ENCODE measurements at places on chromosomes 6 and 20.

DNA sequence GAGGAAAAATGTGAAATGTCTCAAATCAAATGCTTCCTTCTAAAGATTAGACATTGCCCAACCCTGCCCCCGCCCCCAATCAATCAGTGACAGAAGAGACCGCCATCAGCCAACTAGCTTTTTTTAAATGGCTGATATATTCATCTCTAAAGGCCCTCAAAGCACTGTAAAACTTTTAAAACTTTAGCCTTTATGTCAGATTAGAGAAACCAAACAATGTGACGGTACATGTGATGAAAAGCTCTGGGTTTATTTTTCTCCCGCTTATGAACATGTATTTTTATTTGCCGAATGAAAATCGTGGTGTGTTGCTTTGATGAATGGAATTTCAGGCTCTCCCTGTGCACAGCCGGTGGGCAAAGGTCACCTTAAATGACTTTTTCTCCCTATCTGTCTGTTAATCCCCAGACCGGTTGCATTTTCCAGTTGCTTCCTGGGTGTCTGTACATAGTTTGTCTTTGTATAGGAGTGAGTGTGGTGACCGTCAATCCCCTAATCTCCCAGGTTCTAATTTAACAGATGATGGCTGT lies 38.5 kb downstream of the TBC1D7 start:
- DNase-seq = no peak

- no peak for DNase-seq
These were observed 97.4 kb downstream of the RIN2 start for GRCh38 chr20:19855416-19855815.

DNA sequence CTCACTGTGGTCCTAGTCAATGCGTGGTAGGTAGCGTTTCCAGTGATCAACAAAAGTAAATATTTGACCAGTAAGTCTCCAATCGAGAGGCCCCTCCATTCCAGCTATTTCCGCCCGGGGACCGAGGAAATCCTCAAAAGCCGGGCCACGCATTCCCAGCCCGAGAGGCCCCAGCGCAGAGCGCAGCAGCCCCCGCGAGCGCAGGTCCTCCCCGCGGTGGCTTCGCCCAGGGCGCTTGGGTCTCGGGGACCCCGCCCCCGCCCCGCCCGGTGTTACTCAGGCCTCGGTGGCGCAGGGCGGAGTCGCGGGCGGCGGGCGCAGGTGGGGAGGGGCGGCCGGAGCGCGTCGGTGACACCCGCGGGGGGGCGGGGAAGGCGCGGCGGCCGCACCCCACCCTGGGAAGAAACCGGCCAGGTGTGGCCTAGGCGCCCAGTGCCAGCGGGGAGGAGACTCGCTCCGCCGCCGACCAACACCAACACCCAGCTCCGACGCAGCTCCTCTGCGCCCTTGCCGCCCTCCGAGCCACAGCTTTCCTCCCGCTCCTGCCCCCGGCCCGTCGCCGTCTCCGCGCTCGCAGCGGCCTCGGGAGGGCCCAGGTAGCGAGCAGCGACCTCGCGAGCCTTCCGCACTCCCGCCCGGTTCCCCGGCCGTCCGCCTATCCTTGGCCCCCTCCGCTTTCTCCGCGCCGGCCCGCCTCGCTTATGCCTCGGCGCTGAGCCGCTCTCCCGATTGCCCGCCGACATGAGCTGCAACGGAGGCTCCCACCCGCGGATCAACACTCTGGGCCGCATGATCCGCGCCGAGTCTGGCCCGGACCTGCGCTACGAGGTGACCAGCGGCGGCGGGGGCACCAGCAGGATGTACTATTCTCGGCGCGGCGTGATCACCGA lies at the start of gene DSP:
DSP (plus strand) TSS at position 497 of the 890 bp plus-strand sequence; CDS start at position 742, 245 bp downstream.
- DNase-seq = no peak

- DNase-seq = no peak
These were observed 31.8 kb downstream of the TBC1D7 start for GRCh38 chr6:13296536-13296997.

DNA sequence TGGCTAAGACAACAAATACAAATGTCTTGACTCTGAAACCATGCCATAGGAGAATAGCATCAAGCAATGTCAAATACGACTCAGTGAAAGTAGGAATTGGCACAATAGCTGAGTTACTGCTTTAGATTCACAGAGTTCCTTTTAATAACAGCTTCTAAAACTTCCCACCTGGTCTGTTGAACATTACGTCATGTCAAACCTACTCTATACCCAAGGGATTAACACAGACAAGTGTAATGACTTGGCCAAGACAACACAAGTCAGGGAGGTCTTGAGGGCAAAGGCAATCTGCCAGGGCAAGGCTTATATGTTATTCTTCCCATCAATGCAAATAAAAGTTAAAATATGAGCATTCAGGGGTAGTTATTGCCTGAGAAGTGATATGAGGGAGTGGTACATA lies 265.1 kb upstream of the PRDM1 start:
- DNase-seq = no peak

GRCh38 chr20:49507741-49508434 lies 25.4 kb upstream of the KCNB1 start:
- DNase-seq = no peak

- no peak for DNase-seq
These were observed 163.4 kb upstream of the HEY2 start for GRCh38 chr6:125586074-125586473.

DNA sequence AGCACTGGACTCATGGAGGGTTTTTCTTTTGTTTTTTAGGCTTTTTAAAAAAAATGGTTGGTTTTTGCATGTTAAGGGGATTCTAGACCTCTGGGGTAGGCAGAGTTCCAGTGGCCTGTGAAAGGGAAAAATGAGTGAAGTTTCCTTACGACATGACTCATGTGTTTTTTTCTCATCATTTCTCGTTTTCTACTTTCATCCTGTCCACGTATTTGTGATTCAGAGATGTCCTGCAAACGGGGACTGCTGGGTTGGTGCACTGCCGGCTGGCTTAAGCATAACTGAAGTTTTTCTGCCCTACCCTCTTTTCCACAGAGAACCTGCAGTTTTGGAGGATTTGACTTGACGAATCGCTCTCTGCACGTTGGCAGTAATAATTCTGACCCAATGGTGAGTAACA lies 182.3 kb downstream of the SASH1 start:
- DNase-seq = no peak

DNA sequence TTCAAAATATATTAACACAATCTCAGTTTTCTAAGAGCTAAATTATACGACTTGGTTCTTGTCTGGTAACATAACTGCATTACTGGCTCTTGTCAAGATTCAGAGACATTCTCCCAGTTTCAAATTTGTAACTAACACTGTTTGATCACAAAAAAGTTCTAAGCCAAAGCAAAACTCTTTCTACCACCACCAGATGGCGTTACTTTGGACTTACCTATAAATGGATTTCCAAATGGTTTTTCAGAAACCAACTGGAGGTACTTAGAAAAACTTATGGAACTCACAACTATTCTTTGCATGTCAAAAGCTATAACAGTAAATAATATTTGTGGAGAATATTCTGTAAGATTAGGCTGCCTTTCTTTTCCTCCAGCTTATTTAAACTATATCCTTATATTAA lies 34.2 kb upstream of the GFRAL start:
- no peak for DNase-seq

DNA sequence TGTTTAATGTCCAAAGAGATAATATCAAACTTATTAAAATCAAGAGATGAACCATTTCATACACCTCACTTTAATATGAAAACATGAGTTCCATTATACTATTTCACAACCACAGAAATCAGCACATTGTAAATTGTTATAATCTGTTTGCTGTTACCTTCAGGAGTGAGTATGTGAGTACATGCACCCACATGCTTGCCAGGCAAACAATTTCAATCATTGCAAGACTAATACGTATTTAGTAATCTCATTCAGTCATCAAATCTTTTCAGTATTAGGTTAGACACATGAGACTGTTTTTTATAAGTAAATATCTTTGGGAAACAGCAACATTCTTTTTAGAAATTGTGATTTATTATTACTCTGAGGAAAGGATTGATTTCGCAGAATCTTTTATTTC lies 9.3 kb upstream of the EPM2A start:
- no peak for DNase-seq

- no peak for DNase-seq
These were observed 117.0 kb downstream of the BMP5 start for GRCh38 chr6:55758156-55758937.

- no peak for DNase-seq
These were observed 152.4 kb upstream of the COL21A1 start for GRCh38 chr6:56399672-56400263.

DNA sequence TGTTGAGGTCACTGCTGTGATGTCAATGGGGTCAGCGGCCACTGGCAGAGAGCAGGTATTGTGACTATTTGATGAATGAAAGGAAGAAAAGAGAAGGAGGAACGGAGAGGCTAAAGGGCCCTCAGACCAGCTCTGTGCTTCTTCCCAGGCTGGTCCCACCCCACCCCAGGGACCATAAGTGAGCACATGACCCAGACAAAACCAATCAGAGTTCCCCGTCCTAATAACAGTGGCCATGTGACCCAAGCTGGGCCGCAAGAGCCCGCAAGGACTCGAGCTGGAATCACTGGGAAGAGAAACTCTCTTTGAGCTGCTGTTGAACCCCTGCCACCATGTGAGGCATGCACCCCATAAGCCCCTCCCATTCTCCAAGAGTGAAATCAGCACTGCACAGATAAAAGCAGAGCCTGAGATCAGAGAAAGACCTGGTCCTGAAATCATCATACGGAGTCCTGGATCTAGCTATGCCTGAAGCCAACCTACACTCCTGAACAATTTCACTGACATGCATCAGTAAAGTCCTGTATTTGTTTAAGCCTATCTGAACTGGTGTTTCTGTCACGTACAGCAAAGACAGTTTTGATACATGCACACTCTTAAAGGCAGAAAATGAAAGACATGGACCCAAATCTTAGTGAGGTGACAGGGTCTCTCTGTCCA lies 90.2 kb downstream of the PREX1 start:
- DNase-seq = peak; percentile 46

DNA sequence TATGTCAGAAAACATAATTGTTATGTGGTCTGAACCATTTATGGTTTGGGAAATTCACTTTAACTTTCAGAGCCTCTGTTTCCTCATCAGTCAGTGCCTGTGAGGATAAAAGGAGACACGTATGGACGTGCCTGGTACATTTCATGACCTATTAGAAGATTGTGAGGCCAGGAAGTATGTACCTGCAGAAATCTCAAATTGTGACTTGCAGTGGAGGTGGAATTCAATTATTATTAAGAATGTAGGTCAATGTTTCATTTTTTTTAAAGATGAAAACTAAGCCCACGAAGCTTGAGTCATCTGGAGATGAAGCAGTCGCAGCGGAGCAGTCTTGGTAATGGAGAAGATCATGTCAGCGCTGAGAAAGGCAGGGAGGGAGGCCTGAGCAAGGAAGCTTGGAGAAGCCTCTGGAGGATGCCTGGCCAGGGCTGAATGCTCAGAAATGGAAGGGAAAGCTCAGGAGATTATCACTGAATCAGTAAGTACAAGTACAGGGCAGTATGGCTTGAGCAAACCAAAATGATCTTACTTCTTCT lies 3.9 kb upstream of the DSE start:
- no peak for DNase-seq

DNA sequence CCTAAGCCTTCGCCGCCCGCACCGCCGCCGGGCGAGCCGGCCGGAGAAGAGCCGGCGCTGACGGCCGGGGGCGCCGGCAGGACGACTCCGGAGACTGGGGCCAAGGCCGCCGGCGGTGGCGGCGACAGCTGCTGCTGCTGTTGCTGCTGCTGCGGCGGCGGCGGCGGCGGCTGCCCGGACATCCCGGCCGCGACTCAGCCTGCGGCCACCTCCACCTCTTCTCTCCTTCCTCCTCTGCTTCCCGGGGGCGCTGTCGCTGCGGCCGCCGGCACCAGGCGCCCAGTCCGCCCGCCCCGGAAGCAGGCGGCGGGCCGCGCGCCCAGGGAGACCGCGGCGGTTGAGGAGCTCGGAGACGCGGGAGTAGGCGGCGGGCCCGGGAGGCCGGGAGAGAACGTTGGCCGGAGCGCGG lies 307 bp downstream of the RANBP9 start:
- DNase-seq = no peak

DNA sequence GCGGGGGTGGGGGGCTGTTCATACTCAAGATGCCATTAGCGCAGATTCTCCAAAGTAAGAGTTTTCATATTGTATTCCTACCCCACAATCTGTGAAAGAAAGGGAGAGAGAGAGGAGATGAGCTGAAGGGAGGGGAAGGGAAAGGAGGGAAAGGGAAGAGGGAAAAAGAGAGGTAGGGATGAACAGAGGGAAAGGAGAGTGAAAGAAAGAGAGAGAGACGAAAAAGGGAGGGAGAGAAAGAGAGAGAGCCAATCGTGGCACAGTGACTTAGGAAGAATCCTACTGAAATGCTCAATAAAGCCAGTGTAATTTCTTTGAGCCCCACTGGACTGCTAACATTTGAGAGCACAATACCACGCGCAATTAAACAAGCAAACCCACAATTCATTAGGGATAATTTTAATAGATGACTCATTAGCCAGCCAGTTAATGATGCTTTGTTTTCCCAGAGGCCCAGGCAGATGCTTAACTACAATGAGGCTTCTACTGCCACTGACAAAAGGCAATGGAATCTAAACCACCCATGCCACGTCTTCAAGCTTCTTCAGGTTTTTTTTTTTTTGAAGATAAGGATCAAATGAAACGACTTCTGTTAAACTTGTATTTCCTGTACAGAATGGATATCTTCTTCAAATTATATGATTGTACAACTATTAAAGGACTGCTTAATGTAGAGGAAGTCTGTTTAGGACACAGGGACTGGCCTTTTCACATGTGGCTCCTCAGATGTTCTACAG lies 306.8 kb downstream of the FOXC1 start:
- no peak for DNase-seq

GRCh38 chr6:129730477-129731165 lies 20.6 kb upstream of the ARHGAP18 start:
- DNase-seq = no peak

DNA sequence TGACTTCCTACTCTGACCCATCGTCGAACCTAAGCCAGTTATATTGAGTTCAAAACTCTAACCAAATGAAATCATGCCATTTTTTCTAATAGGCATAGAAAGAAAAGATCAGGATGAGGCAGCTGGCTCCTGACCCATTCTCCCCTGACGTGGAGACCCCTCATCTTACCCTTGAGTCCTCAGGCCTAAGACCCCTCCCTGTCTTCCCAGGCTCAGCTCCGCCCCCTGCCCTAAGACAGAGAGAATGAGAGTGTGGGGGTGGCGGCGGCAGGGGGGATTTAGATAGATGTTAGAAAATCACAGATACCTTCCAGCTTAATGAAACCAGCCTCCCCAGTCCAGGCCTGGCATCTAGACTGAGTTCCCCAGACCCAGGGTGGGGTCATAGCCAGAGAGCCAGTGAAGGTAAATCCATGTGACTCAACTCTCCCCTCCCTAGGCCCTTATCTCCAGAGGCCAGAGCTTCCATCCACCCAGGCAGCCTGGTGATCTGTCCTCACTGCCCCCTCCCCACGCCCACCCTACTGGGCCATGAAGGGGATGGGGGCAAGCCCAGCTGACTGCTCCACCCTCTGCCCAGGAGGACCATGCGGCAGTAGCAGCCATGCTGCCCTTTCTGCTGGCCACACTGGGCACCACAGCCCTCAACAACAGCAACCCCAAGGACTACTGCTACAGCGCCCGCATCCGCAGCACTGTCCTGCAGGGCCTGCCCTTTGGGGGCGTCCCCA lies 6.8 kb downstream of the TMEM63B start:
- no peak for DNase-seq

GRCh38 chr6:33672808-33673207 lies 38.7 kb downstream of the UQCC2 start:
- DNase-seq = no peak

GRCh38 chr6:128244751-128245405 lies 275.5 kb downstream of the PTPRK start:
- DNase-seq = no peak

All from C1 segment of cervical spinal cord (tissue), 14 donors.